ENCODE measurements at places on chromosomes 13 and 19.
A peak's percentile ranks its signal among the peaks of the same experiment; 100 is the strongest.

DNA sequence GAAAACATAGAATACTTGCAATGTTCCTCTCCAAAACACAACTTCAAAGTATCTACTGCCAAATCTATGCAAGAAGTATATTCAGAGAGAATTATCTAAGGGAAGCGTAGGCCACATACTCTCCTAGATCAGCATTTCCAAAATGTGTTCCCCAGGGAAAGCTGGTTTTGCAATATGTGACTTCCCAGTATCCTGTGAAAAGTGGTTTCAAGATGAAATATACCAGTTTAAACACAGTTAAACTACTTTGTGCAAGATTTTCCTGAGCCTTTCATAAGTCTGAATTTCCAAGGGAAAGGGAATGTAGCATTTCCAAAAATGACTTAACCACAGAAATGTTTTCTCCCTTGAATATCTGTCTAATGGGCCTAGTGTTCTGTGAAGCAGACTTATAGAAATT, 7.6 kb downstream of the STARD13 start:
- DNase-seq = no peak

DNA sequence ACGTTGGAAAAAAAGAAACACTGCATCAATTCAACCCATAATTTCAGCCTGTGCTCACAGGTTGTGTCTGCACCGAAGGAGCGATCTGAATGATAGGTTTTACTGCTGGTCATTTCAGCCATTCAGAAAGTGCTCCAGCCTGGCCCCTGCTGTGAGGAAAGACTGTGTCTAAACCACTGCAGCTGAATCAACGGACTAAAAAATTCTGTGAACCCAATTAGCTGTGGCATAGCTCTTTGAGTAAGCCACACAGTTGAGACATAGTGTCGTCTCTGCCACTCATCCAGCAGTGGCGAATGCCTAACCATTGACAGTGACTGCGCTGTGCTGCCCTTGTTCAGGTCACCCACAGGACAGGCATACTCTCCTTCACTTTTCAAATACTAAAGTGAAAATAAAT, 179.8 kb downstream of the COG6 start:
- no peak for DNase-seq

GRCh38 chr13:51814071-51814470, 10.1 kb upstream of the DHRS12 start:
- no peak for DNase-seq

- DNase-seq = no peak
These were observed 350.9 kb downstream of the FOXO1 start for GRCh38 chr13:40315416-40316064.

- no peak for DNase-seq
These were observed 332.4 kb downstream of the LIG4 start for GRCh38 chr13:107882708-107883560.

DNA sequence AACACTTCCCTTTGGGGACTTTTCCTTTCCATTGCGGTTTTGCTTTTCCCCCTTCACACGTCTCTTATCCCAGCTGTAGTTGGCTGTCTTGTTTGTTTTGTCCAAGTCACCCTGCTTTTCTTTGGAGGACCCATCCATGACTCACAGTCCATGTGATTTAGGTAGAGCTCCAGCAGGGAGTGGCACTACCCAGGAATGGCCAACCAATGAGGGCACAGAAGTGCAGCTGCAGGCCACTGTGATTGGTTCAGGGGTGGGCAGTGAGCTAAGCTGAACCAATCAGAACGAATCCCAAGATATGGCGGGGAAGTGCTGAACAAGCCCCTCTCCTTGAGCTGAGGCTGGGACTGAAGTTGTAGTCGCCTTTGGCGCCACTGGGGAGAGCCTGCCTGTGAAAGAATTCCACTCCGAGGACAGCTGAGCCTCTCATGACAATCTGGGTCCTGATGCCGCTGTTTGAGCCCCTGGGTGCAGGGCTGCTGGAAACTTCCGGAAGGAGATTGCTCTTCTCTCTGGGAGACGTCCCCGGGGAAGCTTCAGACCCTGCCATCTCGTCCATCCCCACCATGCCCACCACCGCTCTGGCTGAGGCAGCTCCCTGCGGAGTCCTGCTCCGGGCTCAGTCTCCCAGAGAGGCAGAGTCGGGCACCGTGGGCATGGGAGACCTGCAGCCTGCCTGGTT, 62.9 kb upstream of the URI1 start:
- DNase-seq = peak; percentile 12

- DNase-seq = no peak
These were observed 241.6 kb upstream of the MAB21L1 start for GRCh38 chr13:35718084-35718483.

- DNase-seq = no peak
These were observed 425.1 kb downstream of the TSHZ3 start for GRCh38 chr19:30924069-30924636.
